ENCODE measurements at places on chromosomes 7 and 10.
A peak's percentile ranks its signal among the peaks of the same experiment; 100 is the strongest.

GRCh38 chr7:149321978-149322541, 60.1 kb downstream of the ZNF783 start:
- peak; percentile 34 for DNase-seq

DNA sequence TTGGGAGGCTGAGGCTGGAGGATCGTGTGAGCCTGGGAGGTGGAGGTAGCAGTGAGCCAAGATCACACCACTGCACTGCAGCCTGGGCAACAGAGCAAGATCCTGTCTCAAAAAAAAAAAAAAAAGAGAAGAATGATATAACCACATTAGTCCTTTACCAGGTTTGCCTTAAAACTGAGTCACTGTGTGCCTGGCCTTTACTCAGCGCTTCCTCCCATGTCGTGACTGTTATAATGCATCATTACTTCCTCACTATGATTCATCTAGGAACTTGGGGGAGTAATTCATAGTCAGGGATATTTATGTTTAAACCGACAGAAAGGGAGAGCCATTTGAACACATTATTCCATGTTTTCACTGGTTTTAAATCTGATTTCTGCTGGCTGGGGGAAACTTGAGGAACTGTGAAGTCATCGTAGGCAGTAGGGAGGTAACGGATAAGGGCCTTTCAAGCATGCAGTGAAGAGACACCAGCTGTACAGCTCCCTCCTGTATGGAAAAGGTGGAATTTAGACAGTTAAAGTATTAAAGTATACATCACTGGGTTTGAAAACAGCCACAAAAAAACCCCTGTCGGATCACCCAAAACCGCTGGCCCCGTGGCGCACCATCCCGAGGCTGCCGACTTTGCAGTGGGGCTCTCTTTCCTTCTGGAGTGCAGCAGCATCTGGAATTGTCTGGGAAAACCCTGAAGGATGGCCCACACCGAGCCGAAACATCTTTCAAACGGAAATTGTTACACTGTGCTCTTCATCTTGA, 119.8 kb downstream of the NKX6-2 start:
- DNase-seq = peak; percentile 94

DNA sequence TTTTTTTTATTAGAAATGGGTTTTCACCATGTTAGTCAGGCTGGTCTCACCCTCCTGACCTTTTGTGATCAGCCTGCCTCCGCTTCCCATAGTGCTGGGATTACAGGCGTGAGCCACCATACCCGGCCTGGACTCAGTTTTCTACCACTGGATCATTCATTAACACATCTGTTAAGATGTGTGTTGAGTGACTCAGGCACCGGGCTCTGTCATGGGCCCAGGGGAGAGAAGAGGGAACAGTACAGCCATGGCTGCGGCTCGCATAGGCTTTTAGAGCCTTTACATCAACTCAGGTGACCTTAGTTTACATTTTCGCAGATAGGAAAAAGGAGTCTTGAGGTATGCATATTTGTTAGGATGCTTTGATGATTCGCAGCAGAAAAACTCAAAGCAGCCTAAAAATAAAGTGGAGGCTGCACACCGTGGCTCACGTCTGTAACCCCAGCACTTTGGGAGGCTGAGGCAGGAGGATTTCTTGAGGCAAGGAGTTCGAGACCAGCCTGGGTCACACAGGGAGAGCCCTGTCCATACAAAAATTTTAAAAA, 3.1 kb upstream of the ARPC1B start:
- DNase-seq = peak; percentile 25

- DNase-seq = no peak
Measured at GRCh38 chr7:107166736-107167426, 1.9 kb upstream of the HBP1 start.

DNA sequence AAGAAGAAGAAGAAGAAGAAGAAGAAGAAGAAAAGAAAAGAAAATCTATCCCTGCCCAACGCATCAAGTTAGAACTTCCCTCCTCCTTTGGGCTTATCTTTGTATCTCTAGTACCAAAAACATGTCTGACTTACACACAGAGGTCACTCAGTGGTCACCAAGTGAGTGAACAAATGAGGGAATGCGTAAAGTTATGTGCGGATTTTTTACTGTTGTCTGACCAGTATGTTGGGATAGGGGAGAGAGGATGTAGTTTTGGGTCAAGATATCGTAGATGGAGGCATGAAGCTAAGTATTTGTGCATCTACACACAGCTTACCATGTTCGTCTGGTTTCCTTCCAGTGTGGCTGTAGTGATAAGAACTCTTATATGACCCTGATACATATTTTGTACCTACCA, 99.9 kb downstream of the ITIH5 start:
- no peak for DNase-seq

DNA sequence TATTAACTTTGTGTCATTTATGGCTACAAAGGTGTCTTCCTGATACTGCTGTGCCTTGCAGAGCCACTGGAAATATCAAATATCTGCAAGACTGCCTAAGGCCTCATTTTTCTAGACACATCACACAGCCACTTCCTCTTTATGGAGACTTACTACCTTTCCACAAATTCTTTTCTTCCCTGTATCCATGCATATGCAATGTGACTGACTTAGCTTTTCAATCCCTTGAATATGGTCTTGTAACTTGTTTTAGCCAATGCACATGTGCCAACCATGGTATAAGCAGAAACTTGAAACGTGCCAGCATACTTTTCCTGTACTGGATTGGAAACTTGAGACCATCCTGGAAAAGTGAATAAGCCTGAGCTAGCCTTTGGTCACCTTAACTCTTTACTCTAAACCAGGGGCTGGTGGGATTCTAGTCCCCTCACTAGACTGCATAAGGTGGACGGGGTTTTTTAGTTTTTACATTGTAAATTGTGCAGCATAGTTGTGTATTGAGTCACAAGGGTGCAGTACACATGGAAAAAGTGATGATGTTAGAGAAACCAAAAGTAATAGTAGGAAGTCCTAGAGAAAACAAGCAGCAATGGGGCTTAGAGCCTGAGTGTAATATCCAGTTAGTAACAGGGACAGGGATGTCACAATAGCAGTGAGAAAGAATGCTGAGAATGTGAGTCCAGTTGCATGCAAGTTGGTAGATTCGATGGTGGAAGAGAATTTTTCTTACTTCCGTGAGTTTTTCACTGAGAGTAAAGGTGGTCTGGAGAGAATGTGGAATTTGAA, 879.5 kb downstream of the SORCS1 start:
- peak; percentile 81 for DNase-seq

- no peak for DNase-seq
Measured at GRCh38 chr10:62528441-62528840, 154.3 kb downstream of the ZNF365 start.

GRCh38 chr10:86956195-86956847, 1.1 kb downstream of the MMRN2 start:
- no peak for DNase-seq
